Activated T-helper 2 cell treated with anti-CD3 and anti-CD28 coated beads, Interferon-gamma antibody, Interleukin-2, Interleukin-4, amounts not matched to agents 10 μg/mL and 5 μg/mL and 100 μg/mL, durations not matched to agents 14 hours and 24 hours and 36 hours (primary cell): ENCODE measurements at places on chromosomes 11 and 22. TPM values are rescaled to one million over a fixed set of nuclear protein-coding genes. Genes with fewer than 3 reads are reported as not detected.

- H3K4me3 ChIP-seq, result no peak overlapping the region
- no peak overlapping the region for H3K27ac ChIP-seq
- no peak for DNase-seq
- H3K36me3 ChIP-seq, result no peaks in the 10 kb centered on the region
- peaks cover 6% of the 10 kb centered on the region for H3K4me1 ChIP-seq
- peaks cover 14% of the 10 kb centered on the region for H3K27me3 ChIP-seq
These were observed 31.0 kb downstream of the SYT7 start for GRCh38 chr11:61549662-61550568.

DNA sequence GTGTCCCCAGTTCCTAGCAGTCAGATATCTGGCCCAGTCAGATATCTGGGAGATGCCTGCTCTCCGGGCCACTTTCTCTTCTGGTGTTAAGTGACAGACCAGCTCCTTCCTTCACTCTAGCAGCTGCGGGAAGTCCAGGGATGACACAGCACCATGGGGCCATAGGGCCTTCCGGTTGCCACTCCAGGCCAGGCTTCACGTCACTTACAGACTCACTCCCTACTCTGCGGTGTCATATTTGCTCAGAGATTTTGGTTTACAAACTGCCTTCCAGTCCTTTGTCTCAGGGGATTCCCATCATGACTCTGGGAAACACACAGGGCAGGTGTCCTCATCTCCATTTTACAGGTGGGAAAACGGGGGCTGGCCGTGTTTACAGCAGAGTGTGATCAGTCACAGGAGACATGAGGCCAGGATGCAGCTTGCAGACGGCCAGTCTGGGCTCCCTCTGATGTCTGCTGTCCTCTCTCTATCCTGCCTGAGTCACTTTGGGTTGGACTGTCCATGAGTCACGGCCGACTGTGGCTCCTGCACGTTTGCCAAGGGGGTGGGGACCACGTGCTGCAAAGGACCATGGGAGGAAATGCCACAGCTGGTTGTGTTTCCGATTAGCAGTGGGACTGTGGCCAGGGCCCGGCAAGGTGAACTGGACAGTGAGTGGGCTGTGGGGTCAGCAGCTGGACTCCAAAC lies 8.2 kb upstream of the TBC1D22A start:
- peak overlapping the region; percentile 63 for H3K27ac ChIP-seq
- no peak overlapping the region for H3K4me3 ChIP-seq
- no peak for DNase-seq
- peaks cover 9% of the 10 kb centered on the region for H3K36me3 ChIP-seq

- H3K4me3 ChIP-seq, result no peak overlapping the region
- DNase-seq, result no peak
- H3K4me1 ChIP-seq, result peaks cover 9% of the 10 kb centered on the region
- no peaks in the 10 kb centered on the region for H3K36me3 ChIP-seq
- peaks cover 73% of the 10 kb centered on the region for H3K27me3 ChIP-seq
These were observed 1.7 kb upstream of the CHRM1 start for GRCh38 chr11:62922653-62923431.

GRCh38 chr11:118621071-118621783 lies 13.8 kb downstream of the PHLDB1 start:
- H3K27me3 ChIP-seq, result peaks cover 12% of the 10 kb centered on the region
- peak overlapping the region; percentile 63 for H3K4me3 ChIP-seq
- no peaks in the 10 kb centered on the region for H3K36me3 ChIP-seq
- H3K4me1 ChIP-seq, result peaks cover 8% of the 10 kb centered on the region
- no peak overlapping the region for H3K27ac ChIP-seq

DNA sequence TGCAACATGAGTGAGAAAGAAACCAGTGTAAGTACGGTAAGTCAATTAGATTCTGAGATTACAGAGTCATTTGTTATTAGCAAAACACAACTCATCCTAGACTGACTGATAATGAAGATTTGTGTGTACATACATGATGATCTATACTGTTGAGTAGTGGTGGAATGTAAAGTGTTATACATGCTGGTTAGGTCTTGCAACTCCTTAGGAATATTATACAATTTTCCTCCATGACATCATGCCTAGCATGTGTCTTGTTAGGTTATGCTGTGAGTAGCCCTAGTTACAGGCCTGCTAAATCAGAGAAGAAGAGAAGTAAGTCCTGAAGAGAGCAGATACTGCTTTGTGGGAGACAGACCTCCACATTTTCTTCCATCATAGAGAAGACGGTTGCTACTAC lies 880.6 kb downstream of the LUZP2 start:
- no peak for DNase-seq
- no peaks in the 10 kb centered on the region for H3K27me3 ChIP-seq
- no peaks in the 10 kb centered on the region for H3K4me1 ChIP-seq
- no peak overlapping the region for H3K27ac ChIP-seq

- no peak for DNase-seq
- no peaks in the 10 kb centered on the region for H3K27me3 ChIP-seq
- H3K4me3 ChIP-seq, result no peak overlapping the region
- no peaks in the 10 kb centered on the region for H3K36me3 ChIP-seq
These were observed 8.2 kb upstream of the CCDC188 start for GRCh38 chr22:20159076-20159475.

GRCh38 chr11:10514202-10514601 lies 26.8 kb downstream of the RNF141 start:
- H3K36me3 ChIP-seq, result peaks cover 22% of the 10 kb centered on the region
- no peak for DNase-seq
- H3K27me3 ChIP-seq, result no peaks in the 10 kb centered on the region
- H3K4me1 ChIP-seq, result peaks cover 2% of the 10 kb centered on the region

The C22orf31 gene
- total RNA-seq, result not detected in 2 replicates

The MMP13 gene
- not detected in 2 replicates for total RNA-seq
